ENCODE measurements at places on chromosomes 3 and 15. TPM values are rescaled to one million over a fixed set of nuclear protein-coding genes. Genes with fewer than 3 reads are reported as not detected.

Gene TGFBR2
- total RNA-seq = 13.4 TPM

Gene CCDC32
- total RNA-seq = 33.5 TPM

Gene OCA2
- 0.12 TPM for total RNA-seq

Gene SEMA3B
- 5.9 TPM for total RNA-seq

Gene CLSTN2
- 3.9 TPM for total RNA-seq

Gene NTRK3
- total RNA-seq = 0.04 TPM

Gene CLDN1
- 0.12 TPM for total RNA-seq

Gene SLC2A2
- total RNA-seq = not detected

Gene SPSB4
- total RNA-seq = 1.9 TPM

Gene KAT2B
- total RNA-seq = 1.3 TPM

Gene PPP4R2
- 18.4 TPM for total RNA-seq

Gene MESP2
- not detected for total RNA-seq

Gene GPR156
- 0.66 TPM for total RNA-seq

Gene GMNC
- total RNA-seq = not detected

Gene GP5
- not detected for total RNA-seq

Gene CD80
- total RNA-seq = not detected

Gene CNBP
- 394 TPM for total RNA-seq

Gene SAMD7
- not detected for total RNA-seq

Gene SLC12A1
- total RNA-seq = not detected

Gene ZNF619
- total RNA-seq = 3.1 TPM

Gene WNT7A
- not detected for total RNA-seq

Gene GREM1
- not detected for total RNA-seq

Gene ATOSA
- total RNA-seq = 8.6 TPM

Gene LSMEM2
- not detected for total RNA-seq

Gene CHRNB4
- total RNA-seq = not detected

Gene BBS4
- 49.8 TPM for total RNA-seq

Gene INSYN1
- total RNA-seq = 0.35 TPM

Gene PLXND1
- 65.3 TPM for total RNA-seq

Gene COL6A6
- not detected for total RNA-seq

Gene CCDC33
- 2.8 TPM for total RNA-seq

Gene ADGRG7
- total RNA-seq = not detected

Gene VGLL3
- 3.1 TPM for total RNA-seq

Gene AADACL2
- not detected for total RNA-seq

Gene CBLB
- 22.4 TPM for total RNA-seq

Gene CPNE4
- 0.12 TPM for total RNA-seq

Gene HHATL
- total RNA-seq = not detected

Gene CHL1
- total RNA-seq = 14.3 TPM

Gene PAK6
- not detected for total RNA-seq

Gene STRC
- 0.08 TPM for total RNA-seq

Gene ABCF3
- total RNA-seq = 36.8 TPM

Gene C3orf49
- not detected for total RNA-seq

Gene PLA2G4E
- total RNA-seq = not detected

Gene RTP1
- 0.29 TPM for total RNA-seq

Gene TBC1D21
- not detected for total RNA-seq

Gene TMEM207
- not detected for total RNA-seq

Gene FAM174B
- total RNA-seq = 0.14 TPM

Gene POTEB
- total RNA-seq = not detected

Gene SMCO1
- not detected for total RNA-seq

Gene MINAR1
- total RNA-seq = 1.3 TPM

Gene LRRC2
- 0.04 TPM for total RNA-seq

Data from H4 (cell line).